ENCODE measurements at places on chromosomes 7 and 10.

GRCh38 chr10:111277661-111278060, 200.8 kb downstream of the ADRA2A start:
- no peak for DNase-seq

GRCh38 chr7:117172283-117172682, 150.6 kb downstream of the WNT2 start:
- no peak for DNase-seq

DNA sequence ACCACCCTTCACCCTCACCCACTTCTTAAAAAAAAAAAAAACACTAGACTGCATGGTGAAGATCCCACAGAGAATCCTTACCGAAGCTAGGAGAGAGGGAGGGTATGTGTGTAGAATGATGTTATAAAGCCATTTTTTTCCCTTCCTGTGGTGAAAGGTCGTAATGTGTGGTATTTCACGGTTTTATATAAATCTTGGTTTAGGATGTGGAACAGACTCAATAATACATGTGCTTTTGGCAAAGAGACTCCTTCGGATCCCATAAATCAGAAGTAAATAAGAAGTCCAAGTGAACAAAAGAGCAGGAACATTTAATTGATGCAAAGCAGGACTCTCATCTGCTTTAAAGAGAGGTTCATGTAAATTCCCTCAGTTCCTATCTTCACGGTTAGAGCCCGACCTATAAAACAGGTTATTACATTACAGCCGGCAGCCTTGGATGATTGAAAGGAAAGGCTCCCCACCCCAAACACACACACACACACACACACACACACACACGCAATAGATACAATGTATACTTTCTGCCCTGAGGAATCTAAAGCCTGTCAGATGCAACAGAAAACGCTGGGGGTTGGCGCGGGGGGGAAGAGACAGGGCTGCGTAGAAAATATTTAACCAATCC, 8.8 kb downstream of the DLX5 start:
- no peak for DNase-seq

DNA sequence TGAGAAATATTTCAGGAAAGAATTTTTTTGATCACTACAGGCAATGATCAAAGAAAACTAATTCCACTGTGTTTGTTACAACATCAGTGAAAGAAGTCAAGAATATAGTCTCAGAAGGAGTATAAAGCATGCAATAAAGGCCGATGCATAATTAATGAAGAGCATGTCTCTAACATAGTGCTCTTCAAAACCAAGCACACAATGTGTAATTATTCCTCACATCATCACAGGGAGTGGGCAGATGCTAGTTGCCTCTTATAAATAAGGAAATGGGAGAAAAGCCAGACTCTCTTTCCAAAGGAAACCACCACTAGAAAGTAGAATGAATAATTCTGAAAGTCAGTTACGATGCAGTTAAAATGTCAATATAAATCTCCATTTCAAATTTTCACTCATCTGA, 220.1 kb downstream of the TEX36 start:
- DNase-seq, result no peak

- DNase-seq, result peak; percentile 74
These were observed 26.5 kb downstream of the TNRC18 start for GRCh38 chr7:5396999-5397663.

- DNase-seq, result no peak
These were observed 235.7 kb downstream of the AGMO start for GRCh38 chr7:15326044-15326644.

GRCh38 chr10:126375299-126375698, 13.0 kb downstream of the ADAM12 start:
- DNase-seq, result no peak

- DNase-seq, result no peak
These were observed 25.9 kb upstream of the CDK13 start for GRCh38 chr7:39924122-39924521.

DNA sequence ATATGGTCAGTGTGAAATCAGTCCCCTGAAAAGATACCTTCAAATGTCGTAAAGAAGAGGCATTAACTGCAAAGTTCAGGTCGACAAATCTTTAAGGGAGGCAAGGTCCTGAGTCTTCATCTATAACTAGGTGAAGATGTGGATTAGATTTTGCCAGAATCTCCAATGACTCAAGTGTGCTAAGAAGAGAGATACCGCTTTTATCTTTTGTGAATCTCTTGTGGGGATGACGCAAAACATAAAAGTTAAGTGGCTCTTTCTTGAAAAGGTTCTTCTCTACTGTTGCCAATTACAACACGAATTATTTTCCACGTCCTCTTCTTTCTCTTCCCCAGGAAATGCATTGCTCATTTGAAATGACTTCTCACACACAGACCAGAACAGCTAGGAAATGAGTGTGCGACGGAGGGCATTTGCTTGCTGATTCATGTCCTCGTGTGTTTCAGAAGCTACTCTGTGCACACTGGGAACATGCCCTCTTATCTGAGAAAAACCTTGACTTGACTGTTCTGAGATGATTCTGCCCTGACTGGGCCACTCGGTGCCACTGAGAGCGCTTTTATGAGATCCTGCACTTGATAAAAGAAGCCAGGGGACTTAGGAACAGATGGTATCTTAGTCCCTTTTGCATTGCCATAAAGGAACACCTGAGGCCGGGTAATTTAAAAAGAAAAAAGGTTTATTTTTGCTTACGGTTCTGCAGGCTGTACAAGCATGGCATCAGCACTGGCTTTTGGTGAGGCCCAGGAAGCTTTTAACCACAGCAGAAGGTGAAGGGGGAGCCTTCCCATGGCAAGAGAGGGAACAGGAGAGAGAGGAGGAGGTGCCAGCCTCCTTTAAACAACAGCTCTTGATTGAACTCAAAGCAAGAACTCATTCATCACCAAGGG, 169.5 kb upstream of the PFKP start:
- DNase-seq, result no peak

DNA sequence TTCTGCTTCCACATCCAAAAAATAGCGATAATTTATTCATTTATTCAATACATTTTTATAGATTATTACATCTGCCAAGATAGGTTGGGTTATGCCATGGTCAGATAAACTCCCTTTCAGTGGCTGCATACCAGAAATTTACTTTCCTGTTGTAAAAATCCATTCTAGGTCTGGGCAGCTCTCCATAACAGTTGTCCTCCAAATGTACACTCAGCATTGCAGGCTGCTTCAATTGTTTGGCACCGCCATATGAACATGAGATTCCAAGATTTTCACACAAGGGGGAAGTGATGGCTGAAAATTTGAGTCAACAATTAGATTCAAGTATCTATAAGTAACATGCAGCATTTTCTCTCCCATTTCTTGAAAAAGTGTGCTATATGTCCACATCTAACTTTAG, 568.7 kb downstream of the ETV1 start:
- no peak for DNase-seq

DNA sequence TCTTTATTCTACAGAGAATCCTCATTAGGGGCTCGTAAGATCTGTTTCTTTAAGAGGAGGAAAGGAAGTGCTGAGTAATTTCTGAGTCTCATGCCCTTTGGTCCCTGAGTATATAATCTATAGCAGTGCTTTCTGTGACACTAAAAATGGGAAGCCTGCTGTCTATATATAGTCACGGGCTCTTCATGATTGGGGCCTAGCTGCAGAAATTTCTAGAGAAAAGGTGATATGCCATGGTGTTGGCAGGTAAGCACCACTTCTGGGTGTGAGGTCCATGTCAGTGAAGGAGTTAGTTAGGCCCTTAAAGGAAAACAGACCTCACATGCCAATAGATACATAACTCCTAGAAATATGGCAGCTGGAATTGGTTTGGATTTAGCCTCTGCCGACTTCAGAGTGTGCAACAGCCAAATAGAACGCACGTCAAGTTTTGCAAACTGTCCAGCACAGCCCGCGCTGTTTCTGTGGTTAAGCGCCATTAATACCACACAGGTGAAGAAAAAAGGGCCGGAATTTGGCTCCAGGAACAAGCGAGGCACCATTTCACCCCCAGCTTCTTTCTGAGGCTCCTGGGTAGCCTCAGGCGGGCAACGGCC, 123.2 kb downstream of the TACC2 start:
- no peak for DNase-seq

GRCh38 chr10:11042357-11042756, 24.7 kb downstream of the CELF2 start:
- DNase-seq, result no peak

- no peak for DNase-seq
These were observed 109.9 kb downstream of the ITGB8 start for GRCh38 chr7:20440472-20441105.

DNA sequence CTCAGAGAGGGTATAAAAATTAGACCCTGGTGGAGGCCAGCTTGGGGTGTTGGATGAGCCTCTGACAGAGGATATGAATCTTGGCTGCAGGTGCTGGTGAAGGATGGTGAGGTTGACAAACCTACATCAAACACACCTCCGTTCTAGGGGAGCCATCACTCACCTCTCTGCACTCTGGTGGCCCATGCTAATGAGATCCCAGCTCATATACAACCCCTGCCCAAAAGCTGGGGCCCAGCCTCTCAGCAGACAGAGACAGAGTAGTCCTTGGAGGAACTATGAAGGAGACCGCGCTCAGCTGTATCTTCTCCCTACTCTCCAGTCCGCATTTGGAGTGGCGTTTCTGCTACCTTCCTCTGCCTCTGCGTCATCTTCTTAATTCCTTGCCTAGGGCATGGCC, 83.1 kb upstream of the SORCS3 start:
- no peak for DNase-seq

DNA sequence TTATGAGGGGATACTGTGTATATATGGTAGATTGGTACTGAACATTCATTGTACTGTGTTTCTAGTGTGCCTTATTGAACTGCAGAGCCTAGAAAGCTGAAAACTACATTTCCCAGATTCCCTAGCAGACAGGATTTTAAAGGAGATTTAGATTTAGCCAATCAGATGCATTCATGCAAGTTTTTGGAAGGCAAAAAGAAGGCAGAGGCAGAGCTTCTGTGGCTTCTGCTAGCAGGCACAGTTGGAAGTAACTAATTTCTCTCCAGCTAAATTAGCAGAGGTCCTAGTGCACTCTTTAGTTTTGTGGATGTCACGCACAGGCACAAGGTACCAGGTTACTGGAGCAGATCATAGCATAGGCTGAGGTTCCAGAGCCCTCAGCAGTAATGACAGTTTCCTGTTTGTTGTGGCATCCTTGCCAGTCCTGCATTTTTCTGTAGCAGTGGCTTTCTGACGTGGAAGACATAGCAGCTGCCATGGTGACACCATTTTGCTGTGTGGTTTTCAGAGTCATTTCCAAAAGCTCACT, 83.7 kb upstream of the CCDC71L start:
- no peak for DNase-seq

DNA sequence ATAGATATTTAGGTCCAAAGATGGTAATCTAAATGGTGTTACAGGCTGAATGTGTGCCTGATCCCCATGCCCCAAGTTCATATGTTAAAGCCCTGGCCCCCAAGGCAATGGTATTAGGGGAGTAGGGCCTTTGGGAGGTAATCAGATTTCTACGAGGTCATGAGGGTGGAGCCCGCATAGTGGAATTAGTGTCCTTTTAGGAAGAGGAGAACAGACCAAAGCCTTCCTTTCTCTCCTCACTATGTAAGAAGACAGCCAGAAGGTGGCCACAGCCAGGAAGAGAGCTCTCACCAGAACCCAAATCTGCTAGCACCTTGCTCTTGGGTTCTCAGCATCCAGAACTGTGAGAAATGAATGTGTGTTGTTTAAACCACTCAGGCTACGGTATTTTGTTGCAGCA, 15.2 kb downstream of the ERVW-1 start:
- DNase-seq, result no peak
